Stimulated activated CD8-positive, alpha-beta memory T cell treated with anti-CD3 and anti-CD28 coated beads, Interleukin-7, amount 100 ng/mL, for 48 hours (primary cell): ENCODE measurements at places on chromosomes 13 and 19.

- DNase-seq = no peak
These were observed 61.2 kb downstream of the RAB20 start for GRCh38 chr13:110500341-110500740.

DNA sequence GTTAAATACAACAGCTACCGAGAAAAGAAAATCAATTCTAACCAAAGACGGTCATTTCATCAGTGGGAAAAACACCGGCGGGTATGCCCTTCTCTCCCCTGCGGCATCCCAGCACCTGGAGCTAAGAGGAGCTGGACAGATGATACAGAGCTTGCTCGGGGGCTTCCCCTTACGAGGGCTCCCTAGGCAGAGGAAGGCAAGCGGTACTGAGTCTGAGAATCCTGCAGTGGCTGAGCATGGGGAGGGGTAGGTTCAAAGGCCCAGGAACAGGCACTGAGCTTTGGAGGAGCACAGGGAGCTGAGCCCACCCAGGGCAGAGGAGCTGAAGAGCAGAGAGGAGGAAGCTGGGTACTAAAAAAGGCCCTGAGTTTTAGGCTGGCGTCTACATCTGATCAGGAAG, 12.7 kb downstream of the STK24 start:
- no peak for DNase-seq

DNA sequence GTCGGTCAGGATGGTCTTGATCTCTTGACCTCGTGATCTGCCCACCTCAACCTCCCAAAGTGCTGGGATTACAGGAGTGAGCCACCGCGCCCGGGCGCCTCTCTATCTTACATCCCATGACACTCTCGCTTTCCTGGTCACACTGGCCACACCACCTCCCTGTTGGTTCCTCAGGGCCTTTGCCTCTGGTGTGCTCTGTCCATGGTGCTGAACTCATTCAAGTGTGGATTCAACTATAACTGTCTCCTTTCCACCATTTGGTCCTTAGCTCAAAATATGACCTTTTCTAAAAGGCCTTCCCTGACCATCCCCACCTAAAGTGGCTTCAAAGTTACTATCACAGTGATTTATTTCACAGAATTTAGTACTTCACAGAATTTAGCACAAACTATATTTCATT, 3.7 kb upstream of the SMIM17 start:
- DNase-seq = no peak

- no peak for DNase-seq
These were observed 4.9 kb downstream of the CCDC122 start for GRCh38 chr13:43874504-43875092.

DNA sequence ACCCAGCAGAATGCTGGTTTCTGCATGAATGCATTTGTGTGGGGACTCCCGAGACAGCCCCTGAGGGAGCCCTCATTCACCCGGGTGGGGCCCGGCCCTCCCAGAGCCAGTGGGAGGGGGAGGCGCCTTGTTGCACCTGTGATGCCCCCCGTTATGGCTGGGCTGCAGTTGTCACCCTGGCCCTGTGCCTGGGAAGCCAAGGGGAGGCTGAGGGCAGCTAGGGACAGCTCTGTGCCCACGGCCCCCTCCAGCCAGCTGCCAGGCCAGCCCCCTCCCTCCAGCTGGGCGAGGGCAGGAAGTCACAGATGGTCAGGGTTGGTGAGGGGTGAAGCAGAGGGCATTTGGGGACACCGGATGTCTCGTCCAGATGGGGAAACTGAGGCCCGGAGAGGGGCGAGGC, 26.1 kb downstream of the NFIC start:
- DNase-seq = no peak

GRCh38 chr13:32905864-32906180, 110.4 kb upstream of the KL start:
- DNase-seq = no peak

DNA sequence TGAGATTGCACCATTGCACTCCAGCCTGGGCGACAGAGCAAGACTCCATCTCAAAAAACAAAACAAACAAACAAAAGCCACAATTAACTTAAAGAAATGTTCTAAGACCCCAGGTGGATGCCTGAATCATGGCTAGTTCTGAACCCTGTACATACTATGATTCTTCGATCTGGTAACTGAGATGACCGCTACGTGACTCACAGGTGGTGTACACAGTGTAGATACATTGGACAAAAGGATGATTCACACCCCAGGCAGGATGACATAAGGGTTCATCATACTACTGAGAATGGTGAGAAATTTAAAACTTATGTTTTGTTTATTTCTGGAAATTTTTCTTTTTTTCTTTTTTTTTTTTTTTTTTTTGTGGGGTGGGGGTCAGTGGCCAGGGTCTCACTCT, 6.5 kb downstream of the ZNF426 start:
- DNase-seq = peak; percentile 23

DNA sequence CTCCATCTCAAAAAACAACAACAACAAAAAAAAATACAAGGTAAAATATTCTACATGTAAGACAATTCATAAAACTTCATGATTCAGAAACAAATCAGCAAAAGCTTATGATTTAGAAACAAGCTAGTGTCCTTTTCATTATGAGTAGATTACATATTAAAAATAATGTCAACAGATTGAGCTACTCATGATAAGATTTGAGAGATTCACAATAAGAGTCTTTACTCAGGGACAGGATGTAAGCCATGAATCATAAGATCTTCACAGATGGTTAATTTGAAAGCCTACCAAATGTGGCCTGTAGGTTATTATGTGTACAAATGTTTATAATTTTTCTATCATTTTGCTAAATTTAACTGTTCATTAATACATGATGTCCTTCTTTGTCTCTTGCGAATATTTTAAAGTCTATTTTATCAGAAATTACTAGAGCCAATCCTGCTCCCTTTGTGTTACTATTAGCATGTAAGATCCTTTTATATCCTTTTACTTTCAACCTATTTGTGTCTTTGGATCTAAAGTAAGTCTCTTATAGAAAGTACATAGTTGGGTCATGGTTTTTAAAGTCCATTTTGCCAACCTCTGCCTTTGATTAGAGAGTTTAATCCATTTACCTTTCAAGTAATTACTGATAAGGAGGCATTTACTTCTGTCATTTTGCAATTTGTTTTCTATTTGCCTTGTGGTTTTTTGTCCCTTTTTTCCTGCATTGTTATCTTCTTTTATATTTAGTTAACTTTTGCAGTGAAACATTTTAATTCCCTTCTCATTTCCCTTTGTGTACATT, 68.3 kb upstream of the RXFP2 start:
- no peak for DNase-seq

GRCh38 chr13:111033172-111034130, 81.7 kb upstream of the ARHGEF7 start:
- DNase-seq = no peak

GRCh38 chr19:35109395-35110112, 6.1 kb upstream of the FXYD3 start:
- no peak for DNase-seq

- DNase-seq = no peak
These were observed 1.9 kb downstream of the CDK8 start for GRCh38 chr13:26255691-26256277.
